Stromal cell of bone marrow (primary cell): ENCODE measurements at places on chromosomes 2 and 18.
A peak's percentile ranks its signal among the peaks of the same experiment; 100 is the strongest.

DNA sequence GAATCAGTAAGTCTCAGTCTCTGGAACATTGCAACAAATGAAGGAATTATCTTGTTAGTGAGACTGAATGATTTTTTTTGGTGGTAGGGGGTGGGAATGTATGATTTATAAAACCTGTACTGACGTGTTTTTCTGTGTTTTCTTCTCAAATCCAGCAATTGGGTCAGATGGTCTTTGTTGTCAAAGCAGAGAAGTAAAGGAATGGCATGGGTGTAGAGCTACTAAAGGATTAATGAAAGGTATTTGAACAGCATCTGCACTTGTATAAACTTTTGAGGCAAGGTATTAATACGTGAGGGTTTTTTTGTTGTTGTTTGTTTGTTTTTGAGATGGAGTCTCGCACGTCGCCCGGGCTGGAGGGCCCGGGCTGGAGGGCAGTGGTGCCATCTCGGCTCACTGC is 10.7 kb downstream of the DDX1 start:
- DNase-seq = no peak

DNA sequence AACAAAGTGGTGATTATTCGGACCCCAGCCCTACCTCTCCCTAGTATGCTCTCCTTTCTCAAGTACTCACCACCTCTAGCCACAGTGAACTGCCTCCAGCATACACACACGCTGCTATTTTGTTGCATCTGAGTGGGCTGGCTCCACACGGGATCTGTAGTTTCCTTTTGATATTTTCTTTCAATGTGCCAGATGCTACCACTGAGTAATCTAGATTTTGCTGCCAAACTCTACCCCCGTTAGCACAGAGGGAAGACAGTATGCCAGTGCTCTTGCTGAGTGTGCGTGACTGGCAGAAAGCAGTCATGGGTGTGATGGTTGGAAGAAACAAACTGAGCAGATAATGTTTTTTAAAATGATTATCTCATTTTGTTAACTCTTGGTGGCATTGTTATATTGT is 11.6 kb downstream of the CFLAR start:
- peak; percentile 84 for DNase-seq

DNA sequence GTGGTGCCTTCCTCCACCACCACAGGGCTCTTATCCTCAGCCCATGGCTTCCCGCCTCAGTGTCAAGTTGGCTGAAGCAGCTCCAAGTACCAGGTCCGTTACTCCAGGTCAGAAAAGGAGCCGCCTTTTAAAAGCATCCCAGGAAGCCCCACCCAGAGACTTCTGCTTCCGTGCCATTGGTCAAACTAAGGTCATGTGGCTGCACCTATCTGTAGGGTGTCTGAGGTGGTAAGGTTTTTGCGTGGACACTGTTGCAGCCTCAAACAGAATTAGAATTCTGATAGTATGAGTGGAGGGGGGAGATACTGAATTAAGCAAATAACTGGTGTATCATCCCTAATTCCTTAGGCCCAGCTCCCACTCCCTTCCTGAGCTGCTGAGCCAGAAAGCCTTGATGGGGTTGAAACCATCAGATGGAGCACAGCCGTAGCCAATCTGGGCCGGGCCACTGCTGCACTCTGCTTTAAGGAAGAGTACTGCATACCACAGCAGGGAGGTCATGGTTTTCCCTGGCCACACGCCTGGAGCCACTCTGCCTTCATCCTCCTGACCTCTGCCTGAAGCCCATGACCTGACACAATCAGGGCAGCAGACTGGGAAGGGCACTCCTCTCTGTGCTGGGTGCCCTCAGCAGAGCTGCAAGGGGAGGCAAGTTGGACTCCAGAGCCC is 8.4 kb downstream of the TMEM247 start:
- DNase-seq = peak; percentile 76

GRCh38 chr2:15225131-15225530 is 336.0 kb downstream of the NBAS start:
- DNase-seq = no peak

DNA sequence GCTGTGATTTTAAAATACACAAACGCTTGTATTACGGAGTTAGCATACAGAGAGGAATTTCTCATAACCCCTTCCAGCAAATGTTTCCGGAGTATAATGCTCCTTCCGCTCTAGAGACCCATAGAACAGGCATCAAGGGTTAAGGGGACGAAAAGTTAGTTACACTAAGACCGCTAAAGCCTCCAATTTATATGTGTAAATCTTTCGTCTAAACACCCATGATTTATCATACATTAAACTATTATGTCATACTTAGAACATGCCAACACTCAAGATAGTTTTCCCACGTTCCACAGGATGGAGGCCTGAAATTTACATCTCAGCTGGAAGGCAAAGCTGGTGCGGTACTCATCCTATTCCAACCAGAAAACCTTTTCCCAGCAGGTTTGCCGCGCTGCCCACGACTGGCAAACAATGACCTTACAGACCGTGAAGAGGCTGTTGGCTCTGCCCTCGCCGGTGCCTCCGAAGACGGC is 650 bp downstream of the ORMDL1 start:
- peak; percentile 17 for DNase-seq

DNA sequence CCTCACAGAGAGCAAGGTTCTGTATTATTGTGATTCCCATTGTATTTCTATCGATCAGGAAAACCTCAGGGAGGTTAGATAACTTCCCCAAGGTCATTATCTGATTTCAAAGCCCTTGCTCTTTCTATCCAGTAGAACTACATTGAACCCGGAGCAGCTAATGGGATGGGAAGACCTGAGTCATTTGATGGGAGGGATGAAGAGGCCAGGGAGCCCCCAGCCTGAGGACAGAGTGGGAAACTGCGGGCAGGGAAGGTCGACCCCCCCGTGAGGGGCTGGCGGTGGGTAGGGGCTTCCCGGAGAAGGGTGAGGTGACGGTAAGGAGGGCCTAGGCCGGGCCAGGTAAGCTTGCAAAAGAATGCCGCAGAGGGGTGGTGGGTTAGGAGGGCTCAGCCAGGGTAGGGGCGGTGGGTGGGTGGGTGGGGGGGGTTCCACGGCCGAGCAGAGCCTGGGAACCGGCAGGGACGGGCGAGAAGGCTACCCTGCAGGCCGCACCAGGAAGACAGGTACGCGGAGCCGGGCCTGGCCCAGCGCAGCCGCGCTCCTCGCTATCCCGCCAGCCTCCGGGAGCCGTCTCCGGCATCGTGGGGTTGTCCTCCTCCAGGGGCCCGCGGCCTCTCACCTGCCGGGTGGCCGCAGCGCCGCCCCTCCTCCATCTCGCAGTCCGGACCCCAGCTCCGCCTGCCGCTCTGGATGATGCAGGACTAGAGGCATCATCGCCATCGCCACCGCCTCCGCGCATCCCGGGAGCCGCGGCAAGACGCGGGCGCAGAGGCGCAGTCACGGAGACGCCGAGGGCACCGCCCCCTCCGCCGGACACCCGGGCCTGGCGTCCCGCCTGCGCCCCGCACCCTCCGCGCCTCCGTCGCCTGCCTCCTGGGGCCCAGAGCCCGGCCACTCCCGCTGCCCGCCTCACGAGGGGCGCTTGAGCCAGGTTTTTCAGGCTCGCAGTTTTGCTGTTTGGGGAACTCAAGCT is at the start of gene GPR75:
Gene GPR75 (minus strand): TSS at position 762 of the 976 bp plus-strand sequence. CDS start 5,211 bp downstream, outside the sequence.
- peak; percentile 6 for DNase-seq

- no peak for DNase-seq
Observed at GRCh38 chr18:53551868-53552426, 672.5 kb downstream of the MBD2 start.

GRCh38 chr2:233407771-233408181 is 53.5 kb downstream of the DGKD start:
- peak; percentile 80 for DNase-seq

- DNase-seq = no peak
Observed at GRCh38 chr2:1497122-1497611, 83.9 kb downstream of the TPO start.

- DNase-seq = no peak
Observed at GRCh38 chr18:45651275-45651674, 36.0 kb downstream of the SLC14A2 start.

- no peak for DNase-seq
Observed at GRCh38 chr2:119486886-119487285, 37.4 kb downstream of the SCTR start.

- DNase-seq = no peak
Observed at GRCh38 chr2:136204971-136205370, 87.0 kb upstream of the CXCR4 start.

- peak; percentile 94 for DNase-seq
Observed at GRCh38 chr18:70132999-70133398, 72.5 kb downstream of the RTTN start.

GRCh38 chr18:48634491-48634890 is 95.7 kb downstream of the CTIF start:
- no peak for DNase-seq

- DNase-seq = no peak
Observed at GRCh38 chr2:10238991-10239485, 63.7 kb upstream of the HPCAL1 start.

- no peak for DNase-seq
Observed at GRCh38 chr2:58976375-58977071, 735.4 kb upstream of the FANCL start.

GRCh38 chr2:20213651-20214565 is 11.0 kb downstream of the SDC1 start:
- no peak for DNase-seq

DNA sequence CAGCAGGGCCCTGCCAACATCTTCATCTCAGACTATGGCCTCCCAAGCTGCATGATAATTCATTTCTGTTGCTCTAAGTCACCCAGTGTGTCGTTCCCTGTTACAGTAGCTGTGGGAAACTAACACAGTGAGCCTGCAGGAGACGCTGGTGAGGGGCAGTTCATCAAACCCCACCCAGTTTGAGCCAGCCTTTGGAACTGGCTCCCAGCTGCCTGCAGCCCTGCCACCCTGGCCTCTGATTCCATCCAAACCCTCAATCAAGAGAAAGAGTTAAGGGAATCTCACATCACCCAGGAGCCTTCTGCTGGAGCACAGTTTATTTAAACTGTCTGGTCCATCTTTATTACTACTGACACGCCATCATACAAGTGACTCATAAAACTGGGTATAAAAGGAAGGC is 64.9 kb upstream of the ZCCHC2 start:
- DNase-seq = no peak

DNA sequence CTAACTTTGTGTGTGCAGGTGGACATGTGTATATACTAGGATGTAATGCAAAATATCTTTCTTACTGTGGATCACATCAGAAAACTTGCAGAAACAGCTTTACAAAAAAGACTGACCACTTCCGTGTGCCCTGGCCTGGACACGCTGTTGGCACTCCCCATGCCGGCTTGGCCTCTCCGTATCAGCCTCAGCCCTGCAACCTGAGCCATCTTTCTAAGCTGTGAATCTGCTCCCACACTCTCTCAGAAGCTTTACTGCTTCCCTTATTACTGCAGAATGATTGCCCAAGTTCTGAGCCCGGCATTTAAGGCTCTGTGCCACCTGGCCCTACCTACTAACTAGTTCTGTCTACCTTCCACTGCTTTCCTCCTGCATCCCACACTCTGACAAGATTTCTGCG is 37.8 kb downstream of the MYO7B start:
- no peak for DNase-seq

GRCh38 chr2:56108806-56109205 is 75.0 kb upstream of the CCDC85A start:
- no peak for DNase-seq

GRCh38 chr2:85409845-85410583 is at the start of gene CAPG:
Gene CAPG (minus strand): TSS chr2:85410366. CDS start chr2:85402145, 8,221 bp downstream.
- no peak for DNase-seq

DNA sequence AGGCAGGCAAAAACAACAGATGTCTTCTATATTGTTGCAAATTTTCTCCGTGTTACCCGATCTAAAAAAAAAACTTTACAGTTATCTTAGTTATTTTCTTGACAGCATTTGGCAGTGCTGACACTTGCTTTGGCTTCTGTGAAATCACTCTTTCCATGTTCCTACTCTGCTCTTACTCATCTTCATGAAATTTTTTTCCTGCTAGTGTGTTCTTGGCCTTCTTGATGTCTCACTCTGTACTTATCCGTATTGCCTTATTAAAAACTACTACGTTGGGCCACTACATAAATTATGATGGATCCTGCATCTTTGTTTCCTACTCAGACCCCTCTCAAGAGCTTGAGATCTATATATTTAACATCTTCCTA is 134.4 kb downstream of the IKZF2 start:
- no peak for DNase-seq
